ENCODE measurements at places on chromosomes 6 and 20.
A peak's percentile ranks its signal among the peaks of the same experiment; 100 is the strongest.

DNA sequence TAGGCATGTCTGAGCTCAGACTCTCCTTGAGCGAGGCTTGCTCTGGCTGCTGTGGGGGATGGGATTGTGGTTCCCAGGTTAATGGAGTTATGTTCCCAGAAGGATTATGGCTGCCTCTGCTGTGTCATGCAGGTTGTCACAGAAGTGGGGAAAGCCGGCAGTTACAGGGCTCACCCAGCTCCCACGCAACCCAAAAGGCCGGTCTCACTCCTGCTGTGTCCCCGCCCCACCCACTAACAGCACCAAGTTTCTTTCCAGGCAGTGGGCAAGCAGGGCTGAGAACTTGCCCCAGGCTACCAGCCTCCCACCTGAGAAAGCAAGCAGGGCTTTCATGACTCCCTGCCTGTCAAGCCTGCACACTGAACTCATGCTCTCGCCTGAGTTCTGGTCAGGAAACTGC, 750.5 kb downstream of the FRK start:
- H3K4me1 ChIP-seq, result no peaks in the 10 kb centered on the region
- H3K4me3 ChIP-seq, result no peak overlapping the region

DNA sequence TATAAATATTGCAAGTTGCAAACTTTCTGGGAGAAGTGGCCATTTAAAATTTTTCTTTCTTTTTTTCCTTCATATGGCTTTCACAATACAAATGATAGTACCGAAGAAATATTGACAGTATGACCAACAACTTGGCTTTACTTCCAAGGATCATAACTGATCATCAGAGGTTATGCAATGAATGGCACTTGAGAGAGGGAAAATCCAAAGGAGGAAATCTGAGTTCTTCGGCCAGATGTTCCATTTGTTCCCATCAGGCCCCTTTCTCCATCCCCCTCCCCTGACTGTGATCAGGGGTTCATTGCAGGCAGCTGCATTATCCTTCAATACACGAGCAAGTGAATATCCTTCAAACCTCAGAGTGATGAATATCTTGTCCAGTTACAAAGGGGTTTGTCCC, 130.0 kb upstream of the UST start:
- no peak for DNase-seq
- H3K36me3 ChIP-seq, result no peaks in the 10 kb centered on the region
- no peak overlapping the region for H3K4me3 ChIP-seq
- no peak overlapping the region for H3K27ac ChIP-seq
- no peaks in the 10 kb centered on the region for H3K4me1 ChIP-seq

GRCh38 chr6:109580519-109580918, 97.5 kb upstream of the ZBTB24 start:
- H3K27me3 ChIP-seq, result no peaks in the 10 kb centered on the region
- H3K4me1 ChIP-seq, result no peaks in the 10 kb centered on the region
- H3K4me3 ChIP-seq, result no peak overlapping the region
- no peak for DNase-seq
- no peak overlapping the region for H3K27ac ChIP-seq
- H3K36me3 ChIP-seq, result peaks cover 4% of the 10 kb centered on the region

DNA sequence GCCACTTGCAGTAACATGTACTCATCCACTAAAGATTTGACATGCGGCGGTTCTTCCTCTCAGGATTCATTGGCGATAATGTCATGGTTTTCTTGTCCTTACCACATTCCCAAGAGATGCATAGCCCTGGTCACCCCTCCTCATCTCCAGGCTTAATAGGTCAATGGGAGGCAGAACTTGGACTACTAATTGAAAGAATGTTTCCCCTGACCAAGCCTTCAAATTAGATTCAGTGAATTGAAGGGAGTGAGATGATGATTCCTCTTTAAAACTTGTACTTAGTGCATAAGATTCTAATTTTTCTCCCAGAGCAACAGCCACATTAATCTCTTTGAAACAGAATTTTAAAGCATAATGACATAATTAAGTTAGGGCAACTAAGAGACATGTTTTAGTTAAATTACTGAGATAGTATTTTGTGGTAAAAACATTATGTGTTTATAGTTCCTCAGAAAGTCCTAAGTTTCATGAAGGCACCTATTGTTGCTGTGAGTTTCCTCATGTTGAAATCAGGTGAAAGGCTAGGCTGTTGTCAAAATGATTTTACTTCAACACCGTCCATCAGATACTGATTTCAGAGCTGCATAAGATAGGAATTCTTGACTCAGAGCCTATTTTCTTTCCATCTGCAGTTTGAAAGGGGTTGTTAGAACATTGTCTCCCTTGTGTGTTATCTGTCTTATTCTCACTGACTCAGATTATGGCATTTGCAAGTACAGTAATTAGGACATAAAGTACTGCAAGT, 48.5 kb downstream of the STK4 start:
- H3K27me3 ChIP-seq, result no peaks in the 10 kb centered on the region
- no peak overlapping the region for H3K27ac ChIP-seq
- peaks cover 20% of the 10 kb centered on the region for H3K36me3 ChIP-seq
- H3K4me3 ChIP-seq, result no peak overlapping the region

GRCh38 chr6:26217714-26218075, 130.5 kb downstream of the HFE start:
- no peaks in the 10 kb centered on the region for H3K36me3 ChIP-seq
- H3K4me3 ChIP-seq, result peak overlapping the region; percentile 67
- peaks cover 22% of the 10 kb centered on the region for H3K4me1 ChIP-seq
- H3K27me3 ChIP-seq, result no peaks in the 10 kb centered on the region
- DNase-seq, result no peak

DNA sequence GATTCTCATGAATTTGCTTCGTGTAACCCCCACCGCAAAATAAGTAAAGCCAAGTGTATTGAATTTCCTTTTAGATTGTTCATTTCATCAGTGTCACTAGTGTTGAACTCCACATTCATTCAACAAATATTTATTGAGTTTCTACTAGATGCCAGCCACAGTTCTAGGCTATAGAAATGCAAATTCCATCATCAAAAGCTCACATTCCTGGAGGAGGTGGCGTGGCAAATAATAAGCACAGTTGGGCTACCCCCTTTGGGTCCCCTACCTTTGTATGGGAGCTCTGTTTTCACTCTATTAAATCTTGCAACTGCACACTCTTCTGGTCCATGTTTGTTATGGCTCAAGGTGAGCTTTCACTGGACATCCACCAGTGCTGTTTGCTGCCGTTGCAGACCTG, 12.7 kb upstream of the ME1 start:
- no peak for DNase-seq
- no peak overlapping the region for H3K27ac ChIP-seq
- H3K4me3 ChIP-seq, result no peak overlapping the region
- H3K27me3 ChIP-seq, result no peaks in the 10 kb centered on the region
- H3K4me1 ChIP-seq, result no peaks in the 10 kb centered on the region
- no peaks in the 10 kb centered on the region for H3K36me3 ChIP-seq

- no peaks in the 10 kb centered on the region for H3K27me3 ChIP-seq
- no peaks in the 10 kb centered on the region for H3K4me1 ChIP-seq
- DNase-seq, result no peak
- no peak overlapping the region for H3K4me3 ChIP-seq
- no peaks in the 10 kb centered on the region for H3K36me3 ChIP-seq
Observed at GRCh38 chr6:22149501-22150367, 147.1 kb downstream of the PRL start.

Data from naive thymus-derived CD4-positive, alpha-beta T cell (primary cell).